ENCODE measurements at places on chromosomes 3 and 15.

DNA sequence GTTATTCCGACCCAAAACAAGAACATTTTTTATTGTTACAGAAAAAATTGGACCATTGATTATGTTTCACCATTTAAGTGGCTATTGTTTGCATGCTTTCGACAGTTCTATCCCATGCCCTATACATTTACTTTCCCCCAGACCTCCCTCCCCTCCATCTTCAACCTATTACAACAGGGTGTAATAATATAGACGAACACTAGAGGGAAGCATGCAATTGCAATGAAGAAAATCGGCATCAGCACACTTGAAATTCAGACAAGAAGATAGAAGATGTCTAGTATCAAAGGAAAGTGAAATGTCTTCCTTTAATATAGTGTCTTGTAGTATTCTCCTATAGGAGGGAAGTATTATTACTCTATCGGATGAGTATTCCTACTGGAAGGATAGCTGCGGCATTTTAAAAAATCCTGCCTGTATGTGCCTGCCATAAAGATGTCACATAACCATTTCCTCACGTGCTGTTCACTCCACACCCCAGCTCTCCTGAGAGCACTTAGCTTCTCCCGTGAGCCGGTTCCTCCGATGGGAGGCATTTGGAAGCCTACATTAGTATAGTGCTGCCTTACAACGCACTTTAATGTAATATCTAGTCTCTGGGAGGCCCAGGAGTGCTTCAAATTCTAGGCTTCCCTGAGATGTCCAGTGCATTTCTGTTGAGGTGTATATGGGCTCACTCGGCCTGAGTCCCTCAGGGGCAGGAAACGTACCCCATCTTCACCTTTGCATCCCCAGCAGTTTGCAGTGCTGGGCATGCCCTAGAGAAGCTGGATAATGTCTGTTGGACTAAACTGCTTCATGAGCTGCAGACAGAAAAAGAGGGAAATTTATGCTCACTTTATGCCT is 17.8 kb upstream of the ERICH6 start:
- no peak for DNase-seq

GRCh38 chr3:182327196-182327681 is 466.1 kb upstream of the ATP11B start:
- no peak for DNase-seq

GRCh38 chr3:185658504-185658912 is 72.4 kb downstream of the SENP2 start:
- no peak for DNase-seq

DNA sequence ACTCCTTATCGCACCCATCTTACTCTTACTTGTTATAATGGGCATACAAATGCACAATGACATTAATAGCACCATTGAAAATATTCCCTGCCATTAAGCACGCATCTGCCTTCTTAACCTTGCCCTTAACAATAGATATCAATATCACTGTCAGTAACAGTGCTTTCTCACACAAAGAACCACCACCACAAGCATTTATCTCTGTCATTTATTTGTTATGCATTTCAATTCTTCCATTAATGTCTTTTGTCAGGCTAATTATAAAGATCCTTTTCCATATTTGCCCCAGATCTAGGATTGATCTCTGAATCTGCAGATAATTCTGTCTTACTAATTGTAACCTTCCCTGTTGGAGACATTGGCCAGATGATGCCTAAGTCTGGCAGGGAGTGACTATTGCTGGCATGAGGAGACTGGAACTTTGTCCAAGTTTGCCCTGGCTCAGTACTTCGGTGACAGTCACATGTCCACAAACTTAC is 419.6 kb upstream of the TGFBR2 start:
- DNase-seq, result no peak

GRCh38 chr3:23113455-23114171 is 89.5 kb upstream of the UBE2E2 start:
- DNase-seq, result no peak

- DNase-seq, result no peak
Measured at GRCh38 chr15:67059127-67059553, 6.3 kb upstream of the SMAD3 start.

DNA sequence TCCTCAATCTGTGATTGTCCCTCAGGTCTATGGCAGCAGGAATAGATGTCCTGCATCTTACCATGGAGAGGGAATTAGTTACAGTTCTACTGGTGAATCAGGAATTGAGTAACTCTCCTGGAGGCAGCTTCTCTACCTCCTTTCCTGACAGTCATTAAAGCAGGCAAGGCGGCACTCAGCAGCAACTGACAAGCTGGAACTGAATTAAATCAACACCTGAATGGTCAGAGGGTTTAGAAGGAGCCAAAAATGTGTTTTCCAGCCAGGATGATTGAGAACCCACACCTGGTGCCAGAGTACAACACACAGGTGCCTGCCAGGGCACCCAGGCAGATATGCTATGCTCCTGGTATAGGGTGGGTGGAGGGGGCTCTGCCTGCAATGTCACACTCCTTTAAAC is 43.1 kb upstream of the TIPARP start:
- no peak for DNase-seq

Measured in progenitor cell of endocrine pancreas (in vitro differentiated cells).